Tongue (tissue), 3 donors: ENCODE measurements at places on chromosomes 13 and 19. TPM values are rescaled to one million over a fixed set of nuclear protein-coding genes. Genes with fewer than 3 reads are reported as not detected.

ALKBH6 gene
- total RNA-seq = 10.1 TPM

GRCh38 chr19:57830071-57830602, at the start of gene ZNF587B:
ZNF587B (plus strand) TSS chr19:57830299; CDS start chr19:57830529, 230 bp downstream.
- DNase-seq = peak; percentile 91

CD209 gene
- total RNA-seq = 2.7 TPM

DNA sequence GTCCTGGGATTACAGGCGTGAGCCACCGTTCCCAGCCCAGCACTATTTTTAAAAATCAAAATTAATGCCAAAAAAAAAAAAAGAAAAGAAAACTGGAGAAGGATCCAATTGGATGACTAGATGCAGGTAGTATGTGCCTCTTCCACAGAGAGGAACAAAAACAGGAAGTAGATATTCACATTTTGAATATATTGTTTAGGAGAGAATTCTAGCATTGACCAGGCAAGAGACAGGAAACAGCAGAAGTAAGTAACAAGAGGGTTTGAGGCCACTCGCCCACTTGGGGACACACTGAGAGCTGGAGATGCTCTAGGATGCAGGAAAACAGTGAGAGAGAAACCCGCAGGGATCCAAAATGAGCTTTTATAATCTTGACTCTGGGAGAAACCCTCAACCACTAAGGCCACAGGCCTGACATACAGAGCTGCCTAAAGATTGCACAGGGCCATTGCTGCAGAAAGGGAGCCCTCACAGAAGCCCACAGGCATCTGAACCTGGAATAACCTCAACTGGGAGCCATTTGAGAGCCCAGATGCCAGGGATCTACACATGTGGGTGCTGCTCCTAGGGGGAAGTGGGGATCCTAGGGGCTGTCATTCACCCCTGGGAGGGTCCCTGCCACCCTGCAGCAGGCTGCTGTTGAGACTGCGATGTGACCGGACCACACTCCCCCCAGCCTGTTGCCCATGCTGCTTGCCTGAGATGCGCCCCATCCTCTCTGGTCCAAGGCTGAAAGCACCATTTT, 28.2 kb downstream of the IGFL2 start:
- no peak for DNase-seq

DNA sequence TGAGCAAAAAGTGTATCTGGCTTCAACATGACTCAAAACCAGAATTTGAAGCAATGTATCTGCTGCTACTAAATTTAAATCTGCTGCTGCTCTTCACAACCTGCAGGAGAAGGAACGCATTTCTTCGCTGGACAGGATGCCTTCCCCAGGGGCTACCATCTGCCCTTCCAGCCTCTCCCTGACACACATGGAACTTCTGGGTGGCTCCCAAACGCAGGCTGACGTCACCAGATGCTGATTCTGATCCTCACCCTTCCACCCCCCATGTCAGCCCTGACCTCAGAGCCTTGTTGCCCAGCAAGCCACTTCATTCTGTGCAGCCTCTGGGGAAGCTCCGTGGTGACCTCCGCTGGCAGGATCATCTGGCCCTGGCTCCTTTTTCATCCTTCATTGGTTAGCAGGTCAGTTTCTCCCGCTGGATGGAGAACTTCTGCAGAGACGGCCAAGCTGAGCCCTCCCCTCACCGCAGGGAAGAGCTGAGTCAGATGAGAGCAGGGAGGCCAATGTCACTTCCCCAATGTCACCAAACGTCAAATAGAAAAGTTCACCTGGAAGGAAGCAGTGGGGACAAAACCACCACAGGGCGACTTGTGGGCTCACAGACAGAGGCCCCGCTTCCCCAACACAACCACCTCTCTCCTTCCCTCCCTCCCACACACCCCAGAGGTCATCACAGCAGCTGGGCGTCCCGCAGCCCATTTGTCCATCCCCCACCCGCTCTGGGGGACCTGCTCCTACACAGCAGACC, 14.0 kb upstream of the RAB20 start:
- DNase-seq = no peak

GRCh38 chr19:29873024-29873800, 61.4 kb downstream of the CCNE1 start:
- DNase-seq = peak; percentile 78

MAB21L1 gene
- 5.4 TPM for total RNA-seq

GRCh38 chr13:58994777-58995176, 1169.0 kb downstream of the DIAPH3 start:
- DNase-seq = no peak

GRCh38 chr19:48874303-48875135, 2.3 kb downstream of the PPP1R15A start:
- DNase-seq = no peak

NPHS1 gene
- not detected for total RNA-seq

SIGLEC6 gene
- total RNA-seq = not detected

GSX1 gene
- not detected for total RNA-seq

SYNGR4 gene
- total RNA-seq = not detected

DNA sequence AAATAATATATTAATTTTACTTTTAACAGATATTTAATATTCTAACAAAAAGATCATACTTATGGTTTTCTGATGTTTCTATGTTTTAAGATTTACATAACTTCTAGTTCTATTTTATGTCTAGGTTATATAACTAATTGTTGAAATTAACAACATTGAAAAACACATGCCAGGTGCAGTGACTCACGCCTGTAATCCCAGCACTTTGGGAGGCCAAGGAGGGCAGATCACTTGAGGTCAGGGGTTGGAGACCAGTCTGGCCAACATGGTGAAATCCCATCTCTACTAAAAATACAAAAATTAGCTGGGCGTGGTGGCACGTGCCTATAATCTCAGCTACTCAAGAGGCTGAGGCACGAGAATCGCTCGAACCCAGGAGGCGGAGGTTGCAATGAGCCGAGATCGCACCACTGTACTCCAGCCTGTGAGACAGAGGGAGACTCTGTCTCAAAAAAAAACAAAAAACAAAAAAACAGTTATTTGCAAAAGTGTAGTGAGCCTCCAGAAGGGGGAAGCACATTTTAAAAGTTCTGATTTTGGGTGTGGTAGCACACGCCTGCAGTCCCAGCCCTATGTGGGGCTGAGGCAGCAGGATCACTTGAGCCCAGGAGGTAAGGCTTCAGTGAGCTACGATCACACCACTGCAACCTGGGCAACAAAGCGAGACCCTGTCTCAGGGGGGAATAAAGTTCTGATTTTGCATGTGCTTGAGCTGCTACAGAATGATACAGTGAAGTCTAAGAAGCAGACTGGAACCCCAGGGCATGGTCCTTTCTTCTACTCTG, 18.7 kb downstream of the MIPEP start:
- DNase-seq = no peak

ZNF471 gene
- total RNA-seq = 8.6 TPM

ZNF135 gene
- 11.3 TPM for total RNA-seq

- DNase-seq = no peak
Measured at GRCh38 chr13:36718686-36719085, 44.9 kb downstream of the SERTM1 start.

DNA sequence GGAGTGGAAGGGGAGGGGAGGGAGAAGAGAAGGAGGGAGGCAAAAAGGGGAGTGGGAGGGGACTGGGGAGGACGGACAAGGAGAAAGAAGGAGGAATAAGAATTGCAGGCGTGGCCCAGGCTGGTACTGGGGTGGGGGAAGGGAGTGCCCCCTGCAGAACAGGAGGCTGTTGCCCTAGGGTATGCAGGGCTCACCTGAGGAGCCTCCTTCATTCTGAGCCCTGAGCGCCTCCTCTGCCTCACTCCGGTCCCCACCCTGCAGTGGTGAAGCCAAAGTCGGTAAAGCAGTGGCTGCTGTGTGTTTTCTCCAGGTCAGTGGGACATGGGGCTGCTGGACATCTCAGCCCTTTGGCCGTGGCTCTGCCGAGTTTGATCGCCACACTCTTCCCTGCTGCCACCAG, 9.1 kb upstream of the CDC16 start:
- DNase-seq = no peak

DNA sequence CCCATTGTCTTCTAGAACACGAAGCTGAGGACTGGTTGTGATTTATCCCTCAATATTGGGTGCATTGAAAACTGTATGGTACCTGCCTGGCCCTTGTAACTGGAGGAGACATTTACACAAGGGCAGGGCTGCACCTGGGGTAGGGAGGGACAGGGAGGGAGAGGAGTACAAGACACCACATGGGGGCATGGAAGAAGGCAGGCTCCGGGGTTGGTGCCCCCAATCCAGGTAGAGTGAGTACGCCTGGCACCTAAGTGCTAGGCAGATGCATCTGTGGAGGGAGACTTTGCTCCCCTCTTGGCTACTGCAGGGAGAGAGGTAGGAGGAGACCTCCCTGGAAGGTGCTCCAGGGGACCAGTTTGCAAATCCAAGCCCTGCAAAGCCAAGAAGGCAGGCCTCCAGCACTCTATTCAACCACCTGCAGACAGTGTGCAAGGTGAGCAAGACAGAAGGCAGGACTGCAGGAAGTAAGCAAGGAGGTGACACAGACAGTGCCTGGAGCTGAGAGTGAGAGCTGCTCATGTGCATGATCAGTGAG, 19.4 kb upstream of the UQCRFS1 start:
- no peak for DNase-seq

- DNase-seq = no peak
Measured at GRCh38 chr19:38425810-38426466, at the start of gene RASGRP4. RASGRP4 (minus strand) TSS chr19:38426219; CDS start chr19:38426091, 128 bp downstream.

- DNase-seq = no peak
Measured at GRCh38 chr19:10780368-10780767, 55.6 kb downstream of the TMED1 start.

DNA sequence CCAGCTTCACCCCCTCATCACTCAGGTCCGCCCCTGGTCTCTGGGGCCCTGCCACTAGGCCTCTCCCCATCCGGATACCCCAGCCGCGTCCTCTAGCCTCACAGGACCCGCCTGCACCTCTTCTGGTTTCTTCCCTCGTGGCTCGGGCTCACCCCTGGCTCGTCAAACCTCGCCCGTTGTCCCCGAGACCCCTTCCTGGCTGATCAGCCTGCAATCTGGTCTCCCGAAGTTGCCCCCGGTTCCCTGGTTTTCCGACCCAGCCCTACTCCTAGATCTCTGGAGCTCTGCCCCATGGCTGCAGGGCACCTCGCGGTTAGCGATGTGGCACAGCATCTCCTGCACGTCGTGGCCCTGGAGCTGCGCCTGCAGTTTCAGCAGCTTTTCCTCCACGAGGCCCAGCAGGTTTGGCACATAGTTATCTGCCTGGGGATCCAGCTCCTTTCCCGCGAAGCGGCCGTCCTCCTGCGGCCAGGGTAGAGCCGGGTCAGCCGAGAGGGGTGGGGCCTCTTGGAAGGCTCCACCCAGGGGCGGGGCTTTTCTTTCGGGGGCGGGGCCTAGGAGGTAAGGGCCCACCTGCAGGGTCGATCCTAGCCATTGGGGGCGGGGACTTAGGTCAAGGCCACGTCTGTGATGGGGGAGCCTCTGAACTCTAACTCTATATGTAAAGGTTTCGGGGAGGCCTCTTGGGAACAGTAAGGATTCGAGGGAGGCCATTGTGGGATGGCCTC, 2.4 kb upstream of the RGL3 start:
- DNase-seq = no peak

GRCh38 chr19:2665103-2665502, 37.4 kb downstream of the GNG7 start:
- no peak for DNase-seq

- DNase-seq = no peak
Measured at GRCh38 chr13:41018602-41018948, 541 bp downstream of the ELF1 start.

DNA sequence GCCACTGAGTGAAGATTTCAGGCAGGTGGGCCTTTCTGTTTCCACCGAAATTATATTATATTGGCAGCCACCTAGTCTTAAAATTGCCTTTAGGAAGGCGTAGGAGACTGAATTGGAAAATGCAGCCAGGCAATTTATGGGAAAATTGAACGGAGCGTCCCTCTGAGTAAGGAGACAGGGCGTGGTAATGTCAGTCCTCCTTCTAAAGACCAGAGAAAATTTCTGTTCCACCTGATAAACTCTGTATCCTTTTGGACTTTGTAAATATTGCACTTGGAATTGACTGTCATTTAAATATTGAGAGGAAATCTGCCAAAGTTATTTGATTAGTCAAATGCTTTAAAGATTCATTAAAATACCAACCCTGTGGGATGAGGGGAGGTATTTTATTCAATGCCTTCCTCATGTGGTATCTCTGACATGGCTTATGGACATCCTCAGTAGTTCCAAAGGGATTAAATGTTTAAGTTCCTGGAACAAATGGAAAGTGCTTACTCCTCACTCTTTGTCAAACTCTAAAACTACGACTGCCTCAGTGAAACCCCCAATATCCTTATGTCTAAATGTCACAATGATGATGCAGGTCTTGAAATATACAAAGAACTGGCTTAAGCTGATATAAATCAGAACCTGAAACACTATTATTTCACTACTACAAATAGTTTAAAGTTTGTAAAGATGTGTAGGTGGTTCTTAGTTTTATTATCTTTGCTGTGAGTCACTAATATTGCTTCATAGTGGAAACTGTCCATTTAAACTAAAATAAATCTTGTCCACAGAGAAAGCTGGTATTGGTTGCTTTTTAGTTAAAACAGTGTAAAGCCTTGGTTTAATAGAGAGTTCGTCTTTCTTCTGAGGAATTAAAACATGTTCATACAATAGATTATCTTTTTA, 203.2 kb downstream of the FGF14 start:
- no peak for DNase-seq

DAPK3 gene
- total RNA-seq = 82.4 TPM

DNA sequence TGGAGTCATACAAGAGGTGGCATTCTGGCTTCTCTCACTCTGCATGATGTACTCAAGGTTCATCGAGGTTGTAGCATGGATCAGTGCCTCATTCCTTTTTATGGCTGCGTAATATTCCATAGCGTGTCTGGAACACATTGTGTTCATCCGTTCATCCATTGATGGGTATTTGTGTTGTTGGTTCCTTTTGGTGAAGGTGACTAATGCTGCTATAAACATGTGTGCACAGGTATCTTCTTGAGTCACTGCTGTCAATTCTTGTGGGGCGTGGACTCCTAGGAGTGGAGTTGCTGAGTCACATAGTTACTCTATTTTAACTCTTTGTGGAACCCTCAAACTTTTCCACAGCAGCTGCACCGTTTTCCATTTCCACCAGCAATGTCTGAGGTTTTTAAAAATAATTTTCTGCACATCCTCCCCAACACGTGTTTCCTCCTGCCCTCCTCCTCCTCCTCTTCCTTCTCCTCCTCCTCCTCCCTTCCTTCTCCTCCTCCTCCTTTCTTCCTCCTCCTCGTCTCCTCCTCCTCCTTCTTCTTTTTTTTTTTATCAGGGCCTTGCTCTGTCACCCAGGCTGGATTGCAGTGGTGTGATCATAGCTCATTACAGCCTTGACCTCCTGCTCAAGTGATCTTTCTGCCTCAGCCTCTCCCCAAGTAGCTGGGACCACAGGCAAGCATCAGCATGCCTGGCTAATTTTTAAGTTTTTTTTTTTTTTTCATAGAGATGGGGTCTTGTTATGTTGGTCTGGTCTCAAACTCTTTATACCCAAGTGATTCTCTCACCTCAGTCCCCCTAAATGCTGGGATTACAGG, 2.0 kb upstream of the TMEM221 start:
- no peak for DNase-seq

SPACA4 gene
- not detected for total RNA-seq

GRCh38 chr13:77696879-77697216, 639 bp upstream of the SLAIN1 start:
- no peak for DNase-seq

SIGLEC9 gene
- 0.21 TPM for total RNA-seq

DNA sequence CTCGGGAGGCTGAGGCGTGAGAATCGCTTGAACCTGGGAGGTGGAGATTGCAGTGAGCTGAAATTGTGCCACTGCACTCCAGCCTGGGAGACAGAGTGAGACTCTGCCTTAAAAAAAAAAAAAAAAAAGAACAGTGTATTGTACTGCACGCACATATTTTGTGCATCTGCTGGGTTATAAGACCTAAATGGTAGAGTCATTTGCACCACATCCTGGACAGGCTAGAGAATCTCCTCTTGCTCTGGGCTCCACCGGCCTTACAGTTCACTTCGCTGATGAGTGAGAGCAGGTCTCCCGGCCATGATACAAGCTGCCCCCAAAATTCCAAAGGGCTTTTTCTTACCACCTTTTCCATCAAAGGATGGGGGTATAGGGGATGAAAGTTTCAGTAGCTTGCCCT, 7.2 kb upstream of the SAE1 start:
- no peak for DNase-seq
